ENCODE measurements at places on chromosomes 6 and 20.

- no peak for DNase-seq
These were observed 1.3 kb downstream of the ADGRG6 start for GRCh38 chr6:142303176-142303533.

- DNase-seq: peak; percentile 2
These were observed 55.4 kb upstream of the MOXD1 start for GRCh38 chr6:132456700-132457143.

DNA sequence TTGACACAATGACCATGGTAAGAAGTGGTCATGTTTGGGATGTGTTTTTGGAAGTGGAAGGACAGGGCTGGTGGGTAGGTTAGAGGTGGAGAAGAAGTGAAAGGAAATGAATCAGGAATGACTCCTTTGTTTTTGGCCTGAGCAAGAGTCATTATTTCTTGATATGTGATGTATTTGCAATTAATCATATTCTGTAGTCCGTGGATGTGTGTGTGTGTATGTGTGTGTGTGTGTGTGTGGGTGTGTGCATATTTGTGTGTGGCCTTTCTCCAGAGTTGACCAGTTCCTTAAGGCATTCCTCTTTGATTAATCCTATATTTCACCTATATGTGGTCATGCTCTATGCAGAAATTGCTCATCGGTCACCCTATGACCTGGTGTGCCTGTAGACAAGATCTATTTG lies 130.7 kb downstream of the UTRN start:
- DNase-seq: no peak

- DNase-seq: no peak
These were observed 67.4 kb upstream of the TOP1 start for GRCh38 chr20:40961176-40961575.

DNA sequence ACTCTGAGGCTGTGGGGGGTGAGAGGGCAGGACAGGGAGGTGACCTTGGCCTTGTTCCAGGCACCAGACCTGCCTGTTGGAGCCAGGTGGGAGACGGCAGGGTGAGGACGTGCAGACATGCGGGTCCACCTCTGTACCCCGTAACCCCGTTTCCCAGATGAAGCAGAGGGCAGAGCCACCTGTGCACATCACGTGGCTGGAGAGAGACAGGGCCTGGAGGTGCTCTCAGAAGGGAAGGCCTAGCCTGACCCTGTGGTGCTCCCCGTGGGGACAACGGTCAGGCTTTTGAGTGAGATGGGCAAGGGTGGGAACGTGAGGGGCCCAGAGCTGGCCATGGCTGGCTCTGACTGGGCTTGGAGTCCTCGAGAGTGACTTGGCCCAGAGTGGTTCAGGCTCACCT lies 6.6 kb downstream of the NTSR1 start:
- DNase-seq: no peak

GRCh38 chr6:39214846-39215639 lies 14.2 kb downstream of the KCNK5 start:
- no peak for DNase-seq

DNA sequence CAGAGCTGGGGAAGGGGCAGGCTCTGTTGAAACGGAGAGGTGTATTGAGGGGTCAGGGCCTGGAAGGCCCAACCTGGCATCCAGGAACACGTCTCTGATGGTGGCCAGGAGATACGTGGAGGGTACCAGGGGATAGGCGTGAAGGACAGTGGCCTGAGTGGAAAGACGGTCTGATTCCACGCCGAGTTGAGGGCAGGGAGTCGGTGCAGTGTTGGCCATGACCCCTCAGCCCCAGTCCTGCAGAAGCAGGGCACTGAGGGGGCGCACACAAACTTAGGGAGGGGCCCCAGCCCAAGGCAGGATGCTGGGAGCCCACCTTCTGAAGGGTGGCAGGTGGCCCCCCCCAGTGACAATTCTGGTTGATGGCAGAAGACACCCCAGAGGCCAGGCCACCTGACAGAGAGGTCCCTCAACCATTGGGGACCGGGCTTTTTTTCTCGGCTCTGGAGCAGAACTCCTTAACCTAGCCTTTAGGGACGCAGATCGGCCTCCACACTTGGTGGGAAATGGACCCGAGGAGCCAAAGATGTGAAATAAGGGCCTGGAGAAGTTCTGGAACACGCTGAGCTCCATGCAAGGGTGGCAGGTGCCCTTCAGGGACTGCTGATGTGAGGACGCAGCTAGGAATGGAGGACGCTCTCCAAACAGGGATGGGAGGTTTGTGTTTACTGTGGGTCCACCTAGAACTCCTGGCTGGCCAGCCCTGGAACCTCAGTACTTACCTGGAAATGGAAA lies 91.0 kb downstream of the TMEM242 start:
- DNase-seq: no peak

GRCh38 chr6:131065112-131065823 lies 2.2 kb upstream of the EPB41L2 start:
- no peak for DNase-seq

DNA sequence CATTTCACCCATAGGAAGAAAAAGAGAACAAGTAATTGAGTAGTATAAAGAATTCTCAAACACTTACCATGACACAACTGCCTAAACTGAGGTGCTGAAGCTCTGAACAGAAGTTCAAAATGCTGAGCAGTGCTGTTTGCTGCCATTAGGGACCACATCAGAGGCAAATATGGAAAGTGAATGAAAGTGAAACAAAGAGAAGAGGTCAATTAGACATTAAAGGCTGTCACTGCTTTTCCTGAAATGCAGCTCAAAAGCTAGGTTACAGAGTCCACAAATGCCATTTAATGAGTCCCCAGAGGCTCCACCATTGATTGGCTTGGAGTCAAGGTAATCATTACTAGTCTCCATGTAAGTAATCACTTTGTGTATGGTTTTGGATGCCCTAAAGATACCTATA lies 46.1 kb downstream of the POU3F2 start:
- no peak for DNase-seq

DNA sequence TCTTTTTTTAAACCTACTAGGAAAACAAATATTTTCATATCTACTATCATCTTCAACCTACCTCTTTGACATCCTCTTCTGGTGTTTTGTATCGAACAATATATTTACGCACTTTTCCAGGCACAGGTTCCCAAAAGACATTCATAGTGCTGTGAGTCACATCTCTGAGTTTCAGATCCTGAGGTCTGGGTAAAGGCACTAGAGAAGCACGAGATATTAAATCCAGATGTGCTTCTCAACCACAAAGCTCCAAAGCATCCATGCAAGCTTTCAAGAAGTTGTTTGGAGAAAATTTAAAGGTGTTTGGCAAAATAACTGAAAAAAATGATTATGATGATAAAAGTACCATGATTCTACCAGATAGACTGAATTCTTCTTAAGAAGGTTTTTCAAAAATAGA lies 62.7 kb downstream of the COL12A1 start:
- no peak for DNase-seq

DNA sequence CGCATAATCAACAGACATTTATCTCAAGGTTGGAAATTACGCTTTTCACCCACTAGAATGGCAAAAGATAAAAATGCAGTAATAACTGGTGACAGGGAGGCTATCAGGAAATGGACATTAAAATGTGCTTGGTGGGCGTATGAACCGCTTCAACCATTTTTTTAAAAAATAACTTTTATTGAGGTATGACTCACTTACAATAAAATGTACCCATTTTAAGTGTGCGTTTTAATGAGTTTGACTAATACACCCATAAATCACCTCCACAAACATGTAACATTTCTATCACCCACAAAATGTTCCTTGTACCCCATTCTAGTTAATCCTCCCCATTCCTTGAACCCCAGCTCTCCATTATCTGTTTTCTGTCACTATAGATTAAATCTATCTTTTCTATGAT lies 96.8 kb downstream of the IYD start:
- no peak for DNase-seq

DNA sequence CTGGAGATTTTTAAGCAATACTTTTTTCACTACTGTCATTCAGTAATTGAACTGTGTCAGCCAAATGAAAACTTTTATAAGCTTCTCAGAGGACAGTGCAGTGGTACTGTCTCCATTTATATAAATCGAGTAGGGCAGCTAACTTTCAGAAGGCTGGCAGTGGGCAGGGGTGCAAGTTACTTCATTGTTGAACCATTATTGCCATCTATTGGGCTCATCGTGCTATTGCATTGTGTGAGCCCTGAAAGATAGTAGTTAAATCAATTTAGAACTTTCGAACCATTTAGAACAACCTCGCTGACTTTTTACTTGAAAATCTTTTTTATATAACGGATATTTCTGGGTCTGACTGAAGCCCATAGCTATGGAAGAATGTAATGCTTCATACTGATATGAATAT lies 347.8 kb upstream of the PLCB4 start:
- peak; percentile 49 for DNase-seq

DNA sequence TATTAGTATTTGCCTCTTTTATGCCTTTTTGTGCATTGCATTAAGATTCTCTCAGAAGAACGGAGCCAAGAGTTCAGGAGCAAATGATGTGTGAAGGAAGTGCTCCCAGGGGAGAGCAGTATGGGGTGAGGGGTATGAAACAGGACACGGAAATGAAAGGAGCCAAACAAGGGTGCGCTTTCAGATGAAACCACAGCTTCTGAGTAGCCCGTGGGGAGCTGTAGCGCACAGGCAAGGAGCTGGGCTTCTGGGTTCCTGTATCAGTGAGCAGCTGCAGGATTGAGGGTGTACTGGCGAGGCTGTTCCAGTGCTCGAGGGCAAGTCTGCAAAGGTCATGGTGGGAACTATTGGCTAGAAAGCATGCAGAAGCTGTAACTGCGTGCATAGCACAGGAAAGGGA lies 25.4 kb downstream of the ANKEF1 start:
- no peak for DNase-seq

GRCh38 chr6:72861935-72862432 lies 240.1 kb downstream of the KCNQ5 start:
- DNase-seq: peak; percentile 58

DNA sequence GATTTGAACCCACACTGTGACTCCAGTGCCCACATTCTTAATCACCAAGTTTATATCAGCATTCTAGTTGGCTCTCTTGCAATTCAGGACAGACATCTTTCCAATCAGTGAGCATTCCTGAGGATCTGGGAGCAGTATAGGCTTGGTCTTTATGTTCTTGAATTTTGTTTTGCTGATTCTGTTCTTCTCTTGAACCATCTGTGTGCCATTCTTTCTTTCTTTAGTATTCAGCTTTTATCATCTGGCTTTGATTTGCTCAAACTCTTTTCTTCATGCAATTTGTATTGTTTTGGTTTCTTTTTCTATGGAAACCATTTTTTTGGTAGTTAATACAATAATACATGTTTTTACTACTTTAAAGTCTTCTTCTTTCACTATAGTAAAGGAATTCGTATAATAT lies 162.4 kb downstream of the CD109 start:
- no peak for DNase-seq

- no peak for DNase-seq
These were observed 84.8 kb downstream of the TAF4 start for GRCh38 chr20:61980647-61981583.

- no peak for DNase-seq
These were observed 222.8 kb downstream of the LY86 start for GRCh38 chr6:6811128-6812009.

- no peak for DNase-seq
These were observed 464.4 kb upstream of the CHD6 start for GRCh38 chr20:42082611-42083010.

DNA sequence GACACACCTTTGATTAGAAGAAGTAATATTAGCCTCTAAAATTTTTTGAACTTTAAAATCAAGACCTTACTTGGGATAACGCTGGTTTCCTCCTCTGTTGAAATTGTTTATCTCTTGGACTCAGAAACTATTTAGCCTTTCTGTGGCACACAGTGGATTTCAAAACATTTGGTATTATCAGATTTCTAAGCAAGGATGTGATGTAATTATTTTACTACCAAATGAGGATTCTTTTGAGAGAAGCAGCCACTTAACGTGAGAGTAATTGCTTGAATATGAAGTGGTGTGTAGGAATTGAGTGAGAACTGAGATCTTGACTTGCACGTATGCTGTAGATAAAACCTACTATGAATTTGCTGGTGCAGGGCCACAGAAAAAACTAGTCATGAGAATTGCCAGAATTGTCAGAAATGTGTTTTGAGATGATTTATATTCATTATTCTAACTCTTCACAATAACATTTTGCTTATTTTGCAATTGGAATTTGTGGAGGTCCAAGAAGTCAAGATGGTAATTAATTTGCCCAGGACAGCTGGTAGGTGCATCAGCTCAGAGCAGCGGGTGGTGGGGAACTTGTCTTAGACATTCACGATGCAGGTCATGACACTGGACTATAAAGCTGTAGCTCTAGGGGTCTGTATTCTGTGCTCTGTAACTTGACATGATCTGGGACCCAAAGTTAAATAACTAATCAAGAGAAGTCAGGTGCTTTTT lies 53.4 kb downstream of the AKAP12 start:
- DNase-seq: no peak

GRCh38 chr20:61478094-61478493 lies 226.0 kb downstream of the CDH4 start:
- no peak for DNase-seq

- DNase-seq: no peak
These were observed 21.1 kb upstream of the FBXO9 start for GRCh38 chr6:53044071-53044470.

DNA sequence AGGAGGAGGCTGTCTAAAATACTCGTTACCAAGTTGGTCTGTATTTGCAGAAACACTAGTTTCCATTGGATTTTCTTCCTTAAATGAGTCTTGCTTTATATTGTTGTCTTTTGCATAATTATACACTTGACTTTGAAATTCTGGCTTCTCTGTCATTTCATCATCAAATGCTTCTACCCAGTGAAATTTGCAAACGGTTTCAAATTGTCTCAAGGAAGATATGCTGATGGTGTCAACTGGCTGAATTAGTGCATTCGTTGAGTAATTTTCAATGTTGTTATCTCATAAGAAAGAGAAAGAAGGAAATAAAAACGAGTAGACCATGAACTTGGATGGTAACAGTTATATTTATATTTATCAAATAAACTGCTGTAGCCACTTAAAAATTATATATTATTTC lies 10.8 kb downstream of the CAGE1 start:
- DNase-seq: no peak

DNA sequence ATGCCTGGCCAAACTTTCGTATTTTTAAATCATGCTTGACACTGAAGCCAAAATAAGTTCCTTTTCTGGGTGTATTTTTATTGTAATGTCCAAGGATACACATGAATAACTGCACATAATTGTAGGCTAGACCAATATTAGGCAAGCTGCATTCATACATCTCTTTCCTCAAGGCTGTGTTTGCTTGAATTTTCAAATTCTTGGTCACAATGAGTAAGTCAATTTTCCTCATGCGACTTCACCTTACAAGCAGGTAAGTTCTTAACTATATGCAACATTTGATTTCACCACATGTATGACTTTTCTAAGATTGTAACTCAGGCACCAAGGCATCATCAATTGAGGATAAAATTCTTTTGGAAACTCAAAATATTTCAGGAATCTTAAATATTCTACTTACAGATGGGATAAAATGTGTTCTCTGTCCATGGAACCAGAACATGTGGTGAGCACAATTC lies 112.4 kb upstream of the ZNF217 start:
- no peak for DNase-seq

- DNase-seq: peak; percentile 41
These were observed 38.6 kb upstream of the GGTLC1 start for GRCh38 chr20:24027229-24027628.

GRCh38 chr20:38963745-38964144 lies 1.6 kb downstream of the DHX35 start:
- DNase-seq: no peak

- DNase-seq: peak; percentile 24
These were observed 17.8 kb upstream of the HMGN4 start for GRCh38 chr6:26520237-26520849.

- no peak for DNase-seq
These were observed 94.4 kb downstream of the NCR2 start for GRCh38 chr6:41429506-41430504.

- DNase-seq: no peak
These were observed 675 bp downstream of the DSTN start for GRCh38 chr20:17570347-17571152.
